ENCODE measurements at places on chromosomes 11 and 22. TPM values are rescaled to one million over a fixed set of nuclear protein-coding genes. Genes with fewer than 3 reads are reported as not detected.

Gene CLMP
- 251 TPM for polyA plus RNA-seq

Gene TAF1D
- 106 TPM for polyA plus RNA-seq

Gene SCN3B
- polyA plus RNA-seq, result 0.09 TPM

Gene SCGB1C1
- not detected for polyA plus RNA-seq

Gene C11orf21
- polyA plus RNA-seq, result not detected

DNA sequence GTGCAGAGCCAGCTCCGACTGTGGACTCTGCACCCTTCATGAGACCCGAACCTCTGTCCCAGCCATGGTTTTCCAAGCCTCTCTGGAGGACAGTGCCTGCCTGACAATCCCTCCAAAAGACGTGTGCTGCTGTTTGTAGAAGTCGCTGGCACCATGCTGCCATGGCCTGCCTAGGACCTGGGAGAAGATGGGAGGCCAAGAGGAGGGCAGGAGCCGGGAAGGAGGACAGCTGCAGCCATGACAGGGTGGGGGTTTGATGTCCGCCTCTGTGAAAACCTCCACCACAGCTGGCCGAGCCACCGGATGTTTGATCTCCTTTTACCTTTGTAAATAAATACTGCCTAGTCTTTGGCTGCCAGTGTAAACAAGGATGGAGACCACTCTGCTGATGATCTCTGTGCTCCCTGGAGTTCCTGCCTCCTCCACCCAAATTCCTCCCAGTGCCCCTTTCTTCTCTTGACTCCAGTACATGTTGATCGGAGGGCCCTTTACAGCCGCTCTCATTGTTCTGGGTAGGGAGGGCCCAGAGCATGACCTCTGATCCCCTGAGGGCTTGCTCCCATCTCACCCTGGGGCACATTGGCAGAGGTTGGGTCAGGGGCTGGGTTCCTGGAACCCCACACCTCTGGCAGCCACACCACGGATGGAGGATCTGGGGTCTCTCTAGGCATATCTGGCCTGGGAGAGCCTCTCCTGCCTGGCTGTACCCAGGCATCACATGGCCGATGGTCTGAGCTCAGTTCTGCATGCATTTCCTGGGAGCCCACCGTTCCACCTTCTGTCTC lies 66.9 kb downstream of the BCR start:
- no peak for DNase-seq

- no peak for DNase-seq
Observed at GRCh38 chr11:43556612-43557375, 123.7 kb upstream of the HSD17B12 start.

- DNase-seq, result no peak
Observed at GRCh38 chr11:3781423-3781822, 15.9 kb downstream of the NUP98 start.

GRCh38 chr11:63705526-63705925 lies 24.2 kb downstream of the RTN3 start:
- no peak for DNase-seq

- DNase-seq, result no peak
Observed at GRCh38 chr22:39732625-39733024, 160.9 kb downstream of the ENTHD1 start.

Measured in AG04450 (cell line).